ENCODE measurements at places on chromosomes 13 and 19.
A peak's percentile ranks its signal among the peaks of the same experiment; 100 is the strongest.

DNA sequence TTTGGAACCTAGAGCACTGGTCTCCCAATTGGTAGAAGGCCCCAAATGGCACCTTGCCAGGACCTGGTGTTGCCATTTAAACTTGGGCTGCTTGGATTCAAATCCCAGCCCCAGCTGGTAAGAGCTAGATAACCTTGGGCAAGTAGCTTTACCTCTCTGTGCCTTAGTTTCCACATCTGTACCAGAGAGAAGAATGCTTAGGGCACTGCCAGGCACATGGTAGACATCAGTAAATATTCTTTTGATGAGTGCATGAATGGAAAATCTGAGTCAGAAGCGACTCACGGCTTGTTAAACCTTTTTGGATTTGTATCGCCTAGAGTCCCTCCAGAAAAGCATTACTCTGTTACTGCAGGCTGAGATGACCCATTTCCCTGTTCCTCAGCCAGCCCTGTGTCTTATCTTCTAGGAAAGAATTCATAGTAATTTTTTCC is 90.9 kb downstream of the SIPA1L3 start:
- DNase-seq = no peak

- peak; percentile 41 for DNase-seq
Measured at GRCh38 chr19:748274-748598, 2.7 kb upstream of the MISP start.

- DNase-seq = peak; percentile 38
Measured at GRCh38 chr13:45393941-45394570, 24.1 kb downstream of the SLC25A30 start.

GRCh38 chr19:32540621-32541020 is 40.4 kb upstream of the PDCD5 start:
- no peak for DNase-seq

- DNase-seq = no peak
Measured at GRCh38 chr19:32232449-32232848, 113.0 kb upstream of the ZNF507 start.

DNA sequence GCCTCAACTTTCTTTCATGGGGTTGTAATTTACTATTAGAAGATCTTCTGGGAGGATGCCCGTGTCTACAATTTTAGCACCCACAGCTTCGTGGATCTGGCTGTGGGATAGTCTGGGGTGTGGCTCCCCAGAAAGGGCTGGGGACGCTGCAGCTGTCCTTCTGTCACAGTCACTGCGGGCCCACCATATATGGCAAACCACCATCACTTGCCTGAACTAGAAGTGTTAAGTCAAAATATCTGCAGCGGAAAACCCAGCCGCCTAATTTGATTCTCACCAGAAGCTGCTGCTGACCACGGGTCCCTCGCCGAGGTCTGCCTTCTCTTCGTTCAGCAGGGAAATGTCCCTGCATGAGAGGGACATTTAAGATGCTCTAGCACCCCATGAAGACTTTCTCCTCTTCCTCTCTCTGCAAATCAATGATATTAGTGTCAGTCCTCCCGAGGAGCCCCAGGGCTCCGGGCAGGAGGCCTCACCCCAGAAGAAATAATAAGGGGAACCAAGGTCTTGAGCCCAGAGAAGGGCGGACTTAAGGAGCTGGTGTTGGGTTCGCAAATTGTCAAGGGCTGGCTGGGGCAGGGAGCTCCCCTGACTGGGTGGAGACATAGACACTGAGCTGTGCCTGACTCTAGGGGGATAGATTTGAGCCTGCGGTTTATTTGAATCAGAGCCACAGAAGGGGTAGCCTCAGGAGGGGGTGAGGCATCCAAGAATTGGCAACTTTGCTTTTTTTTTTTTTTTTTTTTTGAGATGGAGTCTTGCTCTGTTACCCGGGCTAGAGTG is 3.0 kb upstream of the MATK start:
- DNase-seq = no peak

All from RPMI8226 (cell line).